Activated naive CD4-positive, alpha-beta T cell (primary cell): ENCODE measurements at places on chromosomes 6 and 20.

GRCh38 chr6:151900256-151900655, 92.8 kb downstream of the ESR1 start:
- no peak for DNase-seq

GRCh38 chr20:47054945-47055344, 160.3 kb downstream of the EYA2 start:
- DNase-seq: no peak

GRCh38 chr6:126064257-126064747, 78.0 kb downstream of the TRMT11 start:
- DNase-seq: no peak

- DNase-seq: no peak
These were observed 8.3 kb upstream of the ZDHHC14 start for GRCh38 chr6:157372501-157373280.

DNA sequence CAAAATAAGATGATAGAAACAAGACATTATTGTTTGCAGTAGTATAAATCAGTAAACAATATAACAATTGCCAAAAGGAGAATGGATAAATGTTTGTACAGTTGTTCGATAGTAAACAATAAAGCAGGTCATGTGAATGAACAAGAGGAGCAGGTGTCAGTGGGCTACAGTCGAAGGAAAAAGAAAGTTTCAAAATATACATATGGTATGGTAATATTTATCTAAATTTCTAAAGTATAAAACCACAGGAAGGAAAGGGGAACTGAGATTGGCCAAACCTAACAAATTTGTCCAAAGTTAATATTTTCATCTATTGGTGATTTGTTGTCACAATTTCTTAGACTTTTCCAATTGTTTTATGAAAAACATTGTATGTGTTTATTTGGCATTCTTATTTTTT, 110.9 kb downstream of the SH3BGRL2 start:
- DNase-seq: no peak

- no peak for DNase-seq
These were observed 21.2 kb upstream of the RTF2 start for GRCh38 chr20:56447227-56447626.

DNA sequence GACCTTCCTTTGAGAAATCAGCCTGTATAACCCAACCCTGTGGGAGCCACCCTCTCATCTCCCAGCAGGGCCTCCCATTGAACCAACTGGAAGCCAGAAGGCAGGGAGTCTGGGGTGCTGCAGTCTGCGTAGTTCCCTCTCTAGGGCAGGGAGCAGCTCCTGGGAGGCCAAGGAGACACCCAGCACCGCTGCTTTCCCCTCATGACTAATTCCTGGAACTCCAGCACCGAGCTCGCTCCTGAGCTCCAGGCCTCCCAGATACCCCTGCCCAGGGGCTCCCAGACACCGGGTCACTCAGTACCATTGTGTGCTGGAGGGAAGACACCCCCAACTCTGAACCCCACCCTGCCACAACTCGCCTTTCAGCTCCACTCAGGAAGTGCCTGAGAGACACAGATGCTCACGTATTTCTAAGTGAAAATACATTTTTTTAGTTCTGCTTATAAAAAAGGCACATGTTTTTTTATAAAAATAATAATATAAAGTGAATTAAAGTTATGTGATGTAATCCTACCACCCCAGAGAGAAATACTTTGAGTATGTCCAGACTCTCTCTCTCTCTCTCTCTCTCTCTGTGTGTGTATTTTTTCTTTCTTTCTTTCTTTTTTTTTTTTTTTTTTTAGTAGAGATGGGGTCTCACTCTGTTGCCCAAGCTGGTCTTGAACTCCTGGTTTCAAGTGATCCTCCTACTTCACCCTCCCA, 17.5 kb downstream of the PIM1 start:
- no peak for DNase-seq

DNA sequence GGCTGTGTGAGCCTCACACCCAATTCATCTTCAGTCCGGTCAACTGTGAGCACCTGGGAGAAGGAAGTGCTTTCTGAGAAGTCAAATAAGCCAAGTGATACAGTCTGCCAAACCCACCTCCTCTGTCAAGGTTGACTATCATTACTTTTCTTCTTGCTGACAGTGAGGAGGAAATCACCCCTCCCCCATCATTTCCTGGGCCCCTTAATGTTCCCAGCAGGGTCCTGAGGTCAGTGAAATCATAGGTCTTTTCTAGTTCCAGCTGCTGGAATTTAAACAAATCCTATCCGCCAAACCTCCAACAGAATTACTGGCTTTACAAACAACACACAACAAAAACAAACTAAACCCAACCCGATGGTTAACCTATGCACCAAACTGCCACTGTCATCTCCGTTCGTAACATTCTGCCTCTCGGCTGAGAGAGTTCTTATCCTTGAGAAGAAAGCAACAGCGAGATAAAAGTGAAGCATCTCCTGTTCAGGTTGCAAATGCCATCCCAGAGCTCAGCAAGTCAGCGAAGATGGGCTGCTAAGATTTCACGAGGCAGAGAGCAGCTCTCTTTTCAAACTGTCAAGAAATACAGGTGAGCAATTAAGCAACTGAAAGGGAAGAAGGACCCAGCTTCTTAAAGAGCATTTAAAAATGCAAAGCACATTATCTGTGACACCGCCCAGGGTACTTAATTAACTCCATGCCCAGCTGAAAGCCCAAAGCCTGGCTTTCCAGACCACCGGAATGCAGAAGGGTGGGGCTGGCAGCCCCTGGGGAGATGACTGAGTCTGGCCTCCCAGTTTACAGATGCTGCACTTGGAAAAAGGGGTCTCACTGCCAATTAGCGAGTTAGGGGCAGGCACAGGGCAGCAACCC, 24.7 kb downstream of the GFOD1 start:
- DNase-seq: no peak

DNA sequence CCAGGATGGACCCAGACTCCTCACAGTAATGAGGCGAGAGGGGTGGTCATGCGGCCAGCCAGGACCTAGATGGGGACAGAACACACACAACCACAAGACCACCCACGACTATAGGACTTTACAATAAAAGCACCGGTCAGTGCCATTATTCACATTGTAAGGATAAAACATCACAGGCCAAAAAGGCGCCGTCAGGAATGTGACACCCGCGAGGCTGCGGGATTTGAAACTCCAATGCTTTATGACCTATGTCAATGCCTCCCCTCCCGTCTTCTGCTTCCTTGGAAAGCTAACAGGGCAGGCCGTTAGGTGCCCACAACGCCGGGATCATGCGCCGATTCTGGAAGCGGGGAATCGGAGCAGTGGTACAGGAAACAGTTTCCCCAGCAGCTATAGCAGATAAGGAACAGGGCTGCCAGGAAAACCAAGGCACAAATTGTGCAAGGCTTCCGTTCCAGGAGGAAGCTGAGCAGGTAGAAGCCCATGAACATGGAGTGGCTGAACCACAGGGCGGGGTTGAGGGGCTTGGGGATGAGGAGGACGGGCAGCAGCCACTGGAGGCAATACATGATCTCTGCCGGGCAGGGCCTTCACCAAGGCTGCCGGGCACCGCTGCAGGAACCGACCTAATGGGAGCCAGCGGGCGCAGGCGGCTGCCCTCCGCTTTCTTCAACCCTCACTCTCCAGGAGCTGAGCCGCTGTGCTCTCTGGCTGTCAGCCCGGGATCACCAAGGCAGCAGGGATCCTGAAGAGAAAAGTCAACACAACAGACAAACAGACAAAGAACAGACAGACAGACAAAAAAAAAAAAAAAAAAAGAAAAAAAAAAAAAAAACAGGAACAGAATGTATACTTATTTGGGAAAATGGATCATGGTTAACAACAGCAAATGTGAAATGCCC, 2.2 kb upstream of the NNAT start:
- no peak for DNase-seq

GRCh38 chr20:62321521-62321948, 18.7 kb downstream of the ADRM1 start:
- DNase-seq: no peak

DNA sequence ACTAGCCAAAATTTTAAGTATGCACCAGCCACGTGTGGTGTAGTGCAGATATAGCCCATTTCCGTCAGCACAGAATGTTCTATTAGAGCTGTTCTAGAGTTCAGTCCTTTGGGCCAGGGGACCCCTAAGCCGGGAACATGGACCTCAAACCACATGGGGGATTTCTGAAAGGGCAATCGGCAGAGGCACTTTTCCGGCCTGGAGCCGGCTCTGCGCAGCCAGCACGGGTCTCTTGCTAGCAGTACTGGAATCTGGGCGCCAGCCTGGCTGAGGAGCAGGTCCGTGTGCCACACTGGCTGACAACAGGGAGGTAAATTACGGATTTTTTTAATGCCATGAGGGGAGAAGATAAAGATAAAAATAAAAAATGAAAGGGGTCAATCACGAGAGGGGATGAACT, 120.5 kb downstream of the SULF2 start:
- DNase-seq: no peak

DNA sequence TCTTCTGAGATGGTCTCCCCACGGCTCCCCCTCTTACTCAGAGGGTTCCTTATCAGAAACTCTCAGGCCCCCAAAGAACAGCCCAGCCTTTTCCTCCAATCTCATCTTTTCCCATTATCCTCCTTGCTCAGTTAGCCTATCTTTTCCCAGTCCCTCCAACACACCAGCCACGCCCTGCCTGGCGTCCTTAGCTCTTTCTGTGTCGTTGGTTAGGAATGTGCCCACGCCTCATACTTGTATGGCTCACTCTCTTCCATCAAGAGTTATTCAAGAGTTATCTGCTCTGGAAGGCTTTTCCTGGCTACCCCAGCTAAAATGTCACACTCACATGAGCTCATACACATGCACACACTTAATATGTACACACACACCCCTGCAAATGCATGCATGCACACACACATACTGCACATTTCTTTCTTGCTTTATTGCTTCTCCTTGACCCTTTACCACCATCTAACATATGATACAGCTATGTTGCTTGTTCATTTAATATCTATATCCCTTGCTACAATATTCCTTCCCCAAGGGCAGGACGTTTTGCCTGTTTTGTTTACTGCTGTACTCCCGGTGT, 37.6 kb downstream of the SLC2A10 start:
- no peak for DNase-seq

GRCh38 chr6:135280375-135281136, 99.4 kb downstream of the MYB start:
- no peak for DNase-seq

DNA sequence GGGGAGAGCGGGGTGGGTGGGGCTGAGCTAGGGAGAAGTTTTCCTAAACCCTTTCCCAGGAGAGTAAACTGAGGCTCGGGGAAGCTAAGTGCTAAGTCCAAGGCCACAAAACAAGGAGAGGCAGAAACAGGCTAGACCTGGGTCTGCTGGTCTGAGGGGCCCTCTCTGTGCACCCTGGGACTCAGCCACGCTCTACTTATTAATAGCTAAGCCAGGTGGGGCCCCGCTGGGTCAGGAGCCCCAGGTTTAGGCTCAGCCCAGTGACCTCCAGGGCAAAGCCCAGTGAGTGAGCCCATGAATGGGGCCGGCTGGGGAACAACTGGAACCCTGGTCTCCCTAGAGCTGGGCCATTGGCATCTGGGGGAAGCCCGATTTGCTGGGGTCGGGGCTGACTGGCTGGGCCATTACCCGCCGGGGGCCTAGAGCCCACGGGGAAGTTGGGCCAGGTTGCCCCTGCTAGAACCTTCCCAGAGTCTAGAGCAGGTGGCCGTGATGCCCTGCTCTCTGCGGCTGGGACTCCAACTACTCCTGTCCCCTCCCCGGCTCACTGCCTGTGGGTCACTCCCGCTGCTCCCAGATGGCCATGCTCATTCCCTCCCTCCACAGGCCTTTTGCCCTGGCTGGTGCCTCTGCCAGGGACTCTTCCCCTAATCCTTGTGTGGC, 24.1 kb upstream of the NOL4L start:
- no peak for DNase-seq

- DNase-seq: no peak
These were observed 79.4 kb downstream of the FOXO3 start for GRCh38 chr6:108640104-108640503.

- no peak for DNase-seq
These were observed 54.1 kb downstream of the PPP1R3G start for GRCh38 chr6:5138995-5139827.

- peak; percentile 22 for DNase-seq
These were observed 224.2 kb downstream of the NFATC2 start for GRCh38 chr20:51318058-51318949.

- no peak for DNase-seq
These were observed 226.8 kb downstream of the UST start for GRCh38 chr6:148973538-148974208.

GRCh38 chr6:157471895-157472686, 91.1 kb downstream of the ZDHHC14 start:
- DNase-seq: no peak

- no peak for DNase-seq
These were observed 13.8 kb downstream of the TOMM34 start for GRCh38 chr20:44946271-44946852.

- no peak for DNase-seq
These were observed 121.6 kb downstream of the ARMC2 start for GRCh38 chr6:108969776-108970175.

DNA sequence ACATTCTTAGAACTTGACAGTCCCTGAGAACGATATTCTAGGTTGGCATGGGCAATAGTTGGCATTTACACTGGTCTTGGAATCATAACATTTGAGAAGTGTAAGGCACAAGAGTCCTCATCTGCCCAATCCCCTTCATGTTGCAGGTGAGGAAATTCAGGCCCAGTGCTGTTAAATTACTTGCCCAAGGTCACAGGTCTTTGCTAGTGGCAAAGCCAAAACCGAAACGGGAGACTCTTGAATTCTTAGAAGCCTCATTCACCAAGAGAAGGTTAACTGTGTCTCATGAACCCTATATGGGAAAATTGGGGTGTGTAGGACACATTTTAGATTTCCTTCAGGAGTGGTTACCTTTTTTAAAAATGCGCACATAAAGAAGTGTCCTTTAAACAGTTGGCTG, 7.2 kb downstream of the E2F3 start:
- DNase-seq: no peak

DNA sequence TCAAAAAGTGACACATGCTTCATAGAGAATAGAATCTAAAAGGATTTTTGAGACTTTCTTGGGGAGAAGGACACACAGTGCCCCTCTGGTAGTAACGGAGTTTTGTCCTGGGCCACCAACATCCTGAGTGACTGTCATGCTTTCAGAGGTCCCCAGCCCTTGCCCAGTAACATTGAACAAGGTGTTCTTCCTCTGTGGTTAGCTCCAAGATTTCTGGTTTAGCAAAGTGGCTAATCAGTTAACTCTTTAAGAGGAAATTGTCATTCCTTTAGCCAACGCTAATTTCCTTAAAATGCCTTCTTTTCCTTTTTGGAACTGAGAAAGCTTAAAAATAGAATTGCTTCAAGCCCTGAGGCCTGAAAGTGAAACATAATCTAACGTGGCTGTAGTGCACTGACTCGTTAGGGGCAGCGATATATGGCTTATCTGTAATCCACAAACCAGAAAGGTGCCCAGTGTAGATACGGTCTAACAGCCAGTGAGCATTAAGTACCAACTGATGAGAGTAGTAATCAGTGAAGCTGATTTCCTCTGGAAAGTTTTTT, 7.8 kb downstream of the E2F3 start:
- DNase-seq: no peak

GRCh38 chr6:42251500-42251899, 33.8 kb upstream of the MRPS10 start:
- DNase-seq: no peak

GRCh38 chr6:589090-589489, 67.8 kb downstream of the HUS1B start:
- DNase-seq: no peak

- DNase-seq: no peak
These were observed 29.7 kb upstream of the FAM50B start for GRCh38 chr6:3819161-3820110.
